Stimulated activated CD4-positive, alpha-beta T cell treated with anti-CD3 and anti-CD28 coated beads, Interleukin-2, amount 100 ng/mL, for 48 hours (primary cell): ENCODE measurements at places on chromosomes 16 and 17.
A peak's percentile ranks its signal among the peaks of the same experiment; 100 is the strongest.

GRCh38 chr16:81029930-81030604 is 5.6 kb upstream of the ATMIN start:
- no peak for DNase-seq

DNA sequence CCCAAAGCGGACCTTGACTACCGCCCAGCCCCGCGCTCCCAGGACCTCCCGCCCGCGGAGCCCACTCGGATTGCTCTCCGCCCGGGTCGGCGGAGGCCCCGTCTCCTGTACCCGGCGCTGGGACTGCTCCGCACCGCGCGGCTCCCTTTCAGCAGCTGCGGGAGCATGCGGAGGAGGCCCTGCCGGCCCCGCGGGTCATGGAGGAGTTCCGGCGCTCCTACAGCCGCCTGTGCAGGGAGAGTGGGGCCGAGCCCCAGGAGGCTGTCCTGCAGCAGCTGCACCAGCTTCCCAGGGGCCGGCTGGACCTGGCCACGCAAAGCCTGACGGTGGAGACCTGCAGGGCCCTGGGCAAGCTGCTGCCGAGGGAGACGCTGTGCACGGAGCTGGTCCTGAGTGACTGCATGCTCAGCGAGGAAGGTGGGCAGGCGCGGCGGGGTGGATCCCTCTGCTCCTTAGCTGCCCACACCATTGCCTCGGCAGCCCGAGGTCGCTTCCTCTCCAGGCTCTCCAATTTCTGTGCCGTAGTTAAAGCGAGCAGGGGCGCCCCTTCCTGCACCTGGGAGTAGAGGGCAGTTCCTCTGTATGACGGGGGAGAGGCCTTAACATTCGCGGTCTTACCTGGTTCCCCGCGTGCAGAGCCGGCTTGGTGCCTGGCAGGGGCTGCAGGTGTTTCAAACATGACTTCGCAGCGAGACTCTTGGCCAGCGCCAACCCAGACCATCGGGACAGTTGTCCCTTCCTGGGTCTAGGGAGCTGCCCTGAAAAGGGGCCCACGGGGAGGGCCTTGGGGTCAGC is 539 bp downstream of the LRRC45 start:
- DNase-seq = no peak

DNA sequence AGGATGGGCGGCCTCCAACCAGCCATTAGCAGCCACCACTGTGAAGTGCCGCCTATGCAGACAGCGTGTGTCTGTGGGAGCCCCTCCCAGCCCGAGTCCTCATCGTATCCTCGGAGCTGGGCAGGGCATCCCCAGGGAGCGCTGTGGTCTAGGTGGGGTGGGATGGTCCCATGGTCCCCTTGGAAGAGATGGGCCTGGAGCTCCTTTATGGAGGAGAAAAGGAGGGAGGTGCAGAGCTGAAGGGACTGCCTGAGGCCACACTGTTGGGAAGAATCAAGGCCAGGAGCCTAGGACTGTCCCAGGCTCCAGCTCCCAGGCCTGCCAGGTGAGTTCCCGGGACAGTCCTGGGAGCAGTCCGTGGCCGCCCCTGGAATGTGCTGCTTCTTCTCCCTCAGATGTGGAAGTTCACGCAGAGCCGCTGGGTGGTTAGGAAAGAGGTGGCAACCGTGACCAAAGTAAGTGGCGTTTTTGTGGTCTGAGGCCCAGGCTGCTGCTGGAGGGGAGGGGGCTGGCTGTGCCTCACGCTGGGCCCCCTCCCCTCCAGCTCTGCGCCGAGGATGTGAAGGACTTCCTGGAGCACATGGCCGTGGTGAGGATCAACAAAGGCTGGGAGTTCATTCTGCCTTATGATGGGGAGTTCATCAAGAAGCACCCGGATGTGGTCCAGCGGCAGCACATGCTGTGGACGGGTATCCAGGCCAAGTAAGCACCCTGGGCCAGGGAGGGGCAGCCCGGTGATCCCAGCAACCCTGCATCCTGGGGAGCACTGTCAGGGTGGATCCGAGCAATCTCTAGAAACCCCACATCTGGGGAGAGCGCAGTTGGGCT is 27.0 kb downstream of the POLR3E start:
- DNase-seq = no peak

DNA sequence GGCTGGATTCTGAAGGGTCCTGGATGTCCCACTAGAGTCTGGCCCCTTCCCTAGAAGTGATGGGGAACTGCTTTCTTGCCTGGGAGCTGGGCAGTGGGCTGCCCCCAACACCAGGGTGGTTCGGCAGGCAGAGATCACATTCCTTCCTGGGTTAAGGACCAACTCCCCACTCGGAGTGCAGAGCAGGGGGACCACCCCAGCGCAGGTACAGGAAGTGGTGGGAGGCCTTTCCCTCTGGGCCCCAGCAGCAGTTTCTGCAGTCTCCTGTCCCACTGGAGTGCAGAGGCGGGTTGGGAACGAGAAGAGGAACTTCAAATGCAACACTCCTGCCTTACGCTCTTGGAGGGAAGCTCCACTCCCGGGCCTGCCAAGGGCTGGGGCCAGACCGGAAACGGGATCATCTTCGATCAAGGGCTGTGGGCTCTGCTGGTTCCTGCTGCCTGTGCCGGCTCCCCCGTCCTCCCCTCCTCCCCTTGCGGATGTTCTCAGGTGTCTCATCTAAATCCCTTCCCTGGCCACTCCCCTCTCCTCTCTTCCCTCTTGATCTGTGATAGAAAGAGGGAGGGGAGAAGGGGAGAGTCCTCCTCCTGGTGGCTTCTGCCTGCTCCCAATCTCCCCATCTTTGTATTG is 9.0 kb upstream of the NGFR start:
- DNase-seq = no peak

DNA sequence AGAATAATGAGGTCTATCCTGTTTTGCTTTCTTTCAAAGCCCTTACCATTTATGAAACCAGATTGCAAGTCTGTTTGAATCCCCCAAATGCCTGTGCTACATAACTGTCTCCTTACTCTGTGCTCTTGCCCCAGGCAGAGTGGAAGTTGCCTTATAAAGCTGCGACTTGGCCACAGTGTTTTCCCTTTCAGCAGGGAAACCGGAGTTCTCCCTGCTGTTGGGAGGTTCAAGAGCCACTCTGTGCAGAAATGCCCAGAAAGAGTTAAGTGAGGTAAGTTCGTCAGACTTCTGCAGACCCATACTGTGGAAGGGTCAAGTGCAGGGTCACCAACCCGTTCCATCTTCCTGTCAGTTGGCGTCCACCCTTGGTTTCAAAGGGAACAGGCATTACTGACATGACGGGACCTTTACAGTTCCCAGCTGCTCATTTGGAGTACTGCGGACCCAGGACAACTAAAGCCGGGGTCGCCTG is 508.9 kb downstream of the WWOX start:
- DNase-seq = no peak

DNA sequence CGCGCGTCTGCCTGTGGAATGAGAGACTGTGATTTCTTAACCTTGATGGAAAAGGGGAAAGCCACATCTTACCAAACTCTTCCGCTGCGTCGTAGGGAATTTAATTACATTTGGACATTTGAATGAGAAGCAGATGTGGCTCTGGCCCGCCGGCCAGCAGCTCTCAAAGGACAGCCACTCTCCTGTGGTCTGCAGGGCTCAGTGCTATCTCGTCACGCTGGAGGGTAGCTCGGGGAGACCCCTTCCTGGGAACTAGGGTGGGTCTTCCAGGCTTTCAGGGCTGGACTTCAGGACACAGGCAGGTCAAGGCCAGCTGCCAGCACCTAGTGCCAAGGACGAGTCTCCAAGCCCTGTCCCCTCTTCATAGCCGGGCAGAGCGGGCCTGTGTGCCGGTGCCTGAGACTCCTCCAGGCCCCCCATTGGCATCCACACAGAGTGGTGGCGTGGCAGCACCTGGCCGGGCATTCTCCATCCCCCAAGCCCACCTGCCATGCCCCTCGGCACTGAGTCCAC is 15.9 kb upstream of the TBX2 start:
- DNase-seq = no peak

- peak; percentile 59 for DNase-seq
These were observed 689.5 kb upstream of the RBFOX1 start for GRCh38 chr16:6643080-6643686.

DNA sequence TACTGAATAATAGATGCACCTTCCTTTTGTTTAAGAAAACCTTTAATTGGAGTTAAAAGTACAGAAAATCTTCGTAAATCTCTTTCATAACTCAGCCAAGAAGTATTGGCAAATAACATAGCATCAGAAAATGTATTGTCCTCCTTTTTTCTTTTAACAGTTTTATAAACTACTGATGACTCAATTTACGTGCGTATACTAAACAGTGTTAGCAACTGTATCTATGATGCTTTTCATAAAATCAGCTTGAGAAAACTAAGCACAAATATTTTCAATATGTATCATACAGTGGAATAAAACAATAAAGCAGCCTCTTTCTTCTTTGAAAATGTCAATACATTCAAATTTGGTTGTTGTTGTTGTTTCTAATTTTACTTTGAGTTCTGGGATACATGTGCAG is 88.6 kb downstream of the STXBP4 start:
- no peak for DNase-seq

GRCh38 chr17:61597607-61598006 is 6.6 kb upstream of the NACA2 start:
- DNase-seq = no peak

GRCh38 chr17:75645889-75646637 is 12.8 kb downstream of the SMIM5 start:
- no peak for DNase-seq

DNA sequence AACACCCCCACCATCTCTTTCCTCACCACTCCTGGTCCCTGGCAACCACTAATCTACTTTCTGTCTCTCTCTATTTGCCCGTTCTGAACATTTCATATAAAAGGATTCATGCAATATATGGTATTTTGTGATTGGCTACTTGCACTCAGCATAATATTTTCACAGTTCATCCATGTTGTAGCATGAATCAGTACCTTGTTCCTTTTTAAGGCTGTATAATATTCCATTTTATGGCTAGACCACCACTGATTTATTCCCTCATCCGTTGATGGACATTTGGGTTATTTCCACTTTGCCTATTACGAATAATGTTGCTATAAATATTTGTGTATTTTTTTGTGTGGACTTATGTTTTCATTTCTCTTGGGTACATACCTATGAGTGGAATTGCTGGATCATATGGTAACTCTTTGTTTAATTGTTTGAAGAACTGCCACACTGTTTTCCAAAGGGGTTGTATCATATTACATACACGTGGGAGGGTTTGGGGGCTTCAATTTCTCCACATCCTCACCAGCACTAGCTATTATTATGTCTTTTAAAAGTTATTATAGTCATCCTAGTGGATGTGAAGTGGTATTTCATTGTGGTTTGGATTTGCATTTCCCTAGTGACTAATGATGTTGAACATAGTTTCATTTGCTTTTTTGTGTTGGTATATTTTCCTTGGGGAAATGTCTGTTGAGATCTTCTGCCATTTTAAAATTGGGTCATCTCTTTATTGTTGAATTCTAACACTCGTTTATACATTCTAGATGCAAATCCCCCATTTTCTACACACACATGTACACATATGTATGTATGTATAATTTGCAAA is 26.3 kb downstream of the SEC14L5 start:
- DNase-seq = no peak
